Gastrocnemius medialis (tissue), 4 donors: ENCODE measurements at places on chromosomes 4 and X. TPM values are rescaled to one million over a fixed set of nuclear protein-coding genes. Genes with fewer than 3 reads are reported as not detected.

DNA sequence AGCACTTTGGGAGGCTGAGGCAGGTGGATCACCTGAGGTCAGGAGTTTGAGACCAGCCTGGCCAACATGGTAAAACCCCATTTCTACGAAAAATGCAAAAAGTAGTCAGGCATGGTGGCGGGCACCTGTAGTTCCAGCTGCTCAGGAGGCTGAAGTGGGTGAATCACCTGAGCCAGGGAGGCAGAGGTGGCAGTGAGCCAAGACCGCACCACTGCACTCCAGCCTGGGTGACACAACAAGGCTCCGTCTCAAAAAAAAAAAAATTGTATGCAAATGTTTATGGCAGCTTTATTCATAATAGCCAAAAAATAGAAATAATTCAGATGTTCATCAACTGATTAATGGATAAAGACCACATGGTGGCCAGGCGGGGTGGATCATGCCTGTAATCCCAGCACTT is 9.8 kb upstream of the NOCT start:
- no peaks in the 10 kb centered on the region for H3K36me3 ChIP-seq
- H3K4me1 ChIP-seq = no peaks in the 10 kb centered on the region
- no peak overlapping the region for H3K27ac ChIP-seq
- no peak for DNase-seq
- no peak overlapping the region for H3K4me3 ChIP-seq
- H3K27me3 ChIP-seq = no peaks in the 10 kb centered on the region

DNA sequence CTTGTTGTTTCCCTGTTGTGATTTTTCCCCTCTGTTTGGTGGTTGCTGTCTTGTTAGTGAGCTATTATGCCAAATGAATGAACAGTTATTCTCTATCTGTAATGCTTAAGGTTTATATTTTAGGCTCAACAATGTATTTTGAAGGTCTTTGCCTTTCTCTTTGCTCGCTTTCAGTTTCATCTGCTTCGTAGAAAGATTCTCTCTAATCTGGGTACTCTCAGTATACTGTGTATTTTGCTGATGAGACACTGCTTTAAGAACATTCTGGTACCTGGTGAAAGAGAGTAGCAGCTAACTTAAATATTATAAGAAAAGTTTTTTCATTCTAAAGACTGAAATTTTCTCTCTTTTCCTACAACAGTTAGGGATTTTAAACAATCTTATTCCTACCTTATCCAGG is 1274.7 kb upstream of the PABPC4L start:
- H3K4me1 ChIP-seq = no peaks in the 10 kb centered on the region
- no peak overlapping the region for H3K4me3 ChIP-seq
- no peaks in the 10 kb centered on the region for H3K27me3 ChIP-seq
- H3K36me3 ChIP-seq = no peaks in the 10 kb centered on the region
- H3K27ac ChIP-seq = no peak overlapping the region

Gene SMIM43
- total RNA-seq = not detected

GRCh38 chr4:90080116-90080515 is 47.1 kb upstream of the CCSER1 start:
- H3K27ac ChIP-seq = no peak overlapping the region
- no peaks in the 10 kb centered on the region for H3K36me3 ChIP-seq
- no peak for DNase-seq
- H3K4me1 ChIP-seq = no peaks in the 10 kb centered on the region
- no peaks in the 10 kb centered on the region for H3K27me3 ChIP-seq

DNA sequence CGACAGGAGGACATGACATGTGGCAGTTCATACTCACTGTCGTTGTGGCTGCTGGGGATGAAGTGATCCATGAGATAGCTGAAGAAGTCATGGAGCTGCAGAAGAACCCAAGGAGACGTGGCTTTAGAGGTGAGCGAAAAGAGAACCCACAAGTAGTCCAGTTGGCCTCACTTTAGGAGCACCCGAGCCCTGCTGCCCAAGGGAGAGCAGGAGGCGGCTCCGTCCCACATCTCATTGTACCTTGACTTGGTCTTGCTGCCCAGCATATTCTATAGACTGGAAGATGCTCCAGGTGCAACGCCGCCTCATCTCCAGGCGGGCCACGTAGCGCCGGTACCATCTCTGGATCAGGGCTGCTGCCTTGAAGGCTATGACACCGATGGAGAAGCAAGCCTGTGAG is 10.6 kb downstream of the PPEF2 start:
- DNase-seq = no peak
- no peak overlapping the region for H3K27ac ChIP-seq
- H3K4me1 ChIP-seq = no peaks in the 10 kb centered on the region
- H3K27me3 ChIP-seq = no peaks in the 10 kb centered on the region

Gene PIR
- 15.8 TPM for total RNA-seq

- H3K27ac ChIP-seq = peak overlapping the region; percentile 74
- DNase-seq = peak; percentile 53
- peak overlapping the region; percentile 10 for H3K4me3 ChIP-seq
- H3K4me1 ChIP-seq = no peaks in the 10 kb centered on the region
These were observed 106.3 kb upstream of the TMLHE start for GRCh38 chrX:155718972-155719586.

DNA sequence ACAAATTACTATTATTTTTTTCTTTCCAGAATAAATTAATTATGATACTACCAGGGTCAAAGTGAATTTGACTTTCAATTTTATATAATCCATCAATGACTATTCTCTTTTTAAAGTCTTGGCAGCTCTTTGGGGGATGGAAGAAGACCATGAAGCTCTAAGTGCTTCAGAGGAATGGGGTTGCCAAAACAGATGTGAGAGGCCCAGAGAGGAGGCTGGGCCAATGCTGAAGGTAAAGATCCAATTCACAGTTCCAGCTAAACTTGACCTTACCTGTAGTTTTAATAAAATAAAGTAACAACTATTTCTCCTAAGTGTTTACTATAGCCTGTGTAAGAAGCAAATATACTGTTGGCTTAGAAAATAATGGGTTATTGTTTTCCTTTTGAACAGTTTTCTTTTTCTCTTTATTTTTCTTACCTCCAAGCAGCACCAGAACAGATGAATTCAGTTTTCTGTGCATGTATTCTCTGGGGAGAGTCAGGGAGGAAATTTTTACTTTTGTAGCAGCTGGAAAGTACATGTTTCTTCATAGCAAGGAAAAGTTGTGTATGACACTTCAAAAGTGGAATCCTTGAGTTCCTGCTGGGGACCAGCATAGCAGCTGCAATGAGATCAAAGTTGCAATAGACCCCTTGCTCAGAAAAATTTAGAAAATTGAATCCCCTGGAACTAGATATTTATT is 104.9 kb downstream of the CEP44 start:
- no peak overlapping the region for H3K27ac ChIP-seq
- H3K4me1 ChIP-seq = no peaks in the 10 kb centered on the region
- H3K4me3 ChIP-seq = no peak overlapping the region
- no peaks in the 10 kb centered on the region for H3K27me3 ChIP-seq
- DNase-seq = no peak

- H3K4me1 ChIP-seq = no peaks in the 10 kb centered on the region
- peaks cover 37% of the 10 kb centered on the region for H3K36me3 ChIP-seq
- no peak for DNase-seq
These were observed 23.8 kb upstream of the CXorf38 start for GRCh38 chrX:40671126-40671525.

- H3K4me1 ChIP-seq = no peaks in the 10 kb centered on the region
- DNase-seq = no peak
- H3K27me3 ChIP-seq = no peaks in the 10 kb centered on the region
- H3K27ac ChIP-seq = no peak overlapping the region
- H3K36me3 ChIP-seq = no peaks in the 10 kb centered on the region
These were observed 717.2 kb upstream of the ADGRL3 start for GRCh38 chr4:60482921-60483351.

DNA sequence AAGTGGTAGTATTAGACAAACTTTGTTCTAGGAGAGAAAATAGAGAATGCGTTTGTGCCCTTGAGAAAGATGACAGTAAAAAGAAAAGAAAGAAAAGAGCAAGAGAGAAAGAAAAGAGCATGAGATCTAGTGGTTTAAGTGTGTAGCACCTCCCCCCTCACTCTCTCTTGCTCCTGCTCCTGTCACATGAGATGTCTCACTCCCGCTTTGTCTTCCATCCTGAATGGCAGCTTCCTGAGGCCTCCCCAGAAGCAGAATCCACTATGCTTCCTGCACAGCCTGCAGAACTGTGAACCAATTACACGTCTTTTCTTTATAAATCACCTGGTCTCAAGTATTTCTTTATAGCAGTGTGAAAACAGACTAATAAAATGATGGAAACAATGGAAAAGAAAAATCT is 499.6 kb downstream of the ACTRT1 start:
- H3K27ac ChIP-seq = no peak overlapping the region
- no peaks in the 10 kb centered on the region for H3K4me1 ChIP-seq
- no peak overlapping the region for H3K4me3 ChIP-seq
- no peaks in the 10 kb centered on the region for H3K27me3 ChIP-seq
- DNase-seq = no peak

- no peak overlapping the region for H3K27ac ChIP-seq
- no peak overlapping the region for H3K4me3 ChIP-seq
- H3K27me3 ChIP-seq = no peaks in the 10 kb centered on the region
- DNase-seq = no peak
- H3K4me1 ChIP-seq = no peaks in the 10 kb centered on the region
These were observed 67.6 kb upstream of the TMEM150C start for GRCh38 chr4:82629238-82630000.

DNA sequence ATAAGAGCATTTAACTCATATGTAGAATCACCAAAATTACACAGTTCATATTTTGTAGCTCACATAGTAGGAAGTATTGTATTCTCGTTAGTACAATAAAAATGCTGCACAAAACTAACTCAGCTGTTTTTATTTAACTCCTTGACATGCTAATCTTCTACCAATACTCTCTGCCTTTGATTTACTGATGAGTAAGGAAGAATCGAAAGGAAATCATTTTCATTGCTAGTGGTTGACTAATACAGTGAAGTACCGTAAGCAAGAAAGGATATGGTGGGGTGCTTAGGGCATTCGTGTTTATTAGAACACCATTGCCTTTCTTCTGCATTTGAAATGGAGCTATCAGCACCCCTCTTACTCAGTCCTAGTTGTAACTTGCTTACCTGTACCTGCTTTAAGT is 1239.1 kb upstream of the TENM3 start:
- no peak for DNase-seq
- no peaks in the 10 kb centered on the region for H3K4me1 ChIP-seq
- no peaks in the 10 kb centered on the region for H3K36me3 ChIP-seq

- DNase-seq = no peak
- H3K4me1 ChIP-seq = no peaks in the 10 kb centered on the region
- H3K27me3 ChIP-seq = no peaks in the 10 kb centered on the region
- no peak overlapping the region for H3K27ac ChIP-seq
These were observed 19.9 kb upstream of the CYBB start for GRCh38 chrX:37759878-37760418.

Gene TIGD4
- 0.09 TPM for total RNA-seq
